ENCODE measurements at places on chromosomes 5 and 9.

DNA sequence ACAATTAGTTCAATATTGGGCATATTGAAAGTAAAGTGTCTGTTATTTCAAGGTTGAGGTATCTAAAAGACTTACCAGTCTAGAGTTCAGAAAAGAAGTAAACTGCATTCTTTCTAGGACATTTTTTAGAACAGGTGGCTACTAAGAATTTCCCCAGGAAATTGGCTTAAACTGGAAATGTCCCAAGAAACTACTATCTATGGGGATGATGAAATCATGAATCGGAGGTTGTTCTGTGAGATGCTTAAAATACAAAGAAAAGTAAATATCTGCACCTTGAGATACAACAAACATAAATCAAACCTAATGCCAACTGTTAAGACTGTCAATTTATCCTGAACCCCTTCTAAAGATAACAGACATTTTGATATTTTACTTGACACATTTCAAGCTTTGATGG, 226.5 kb upstream of the NREP start:
- DNase-seq = no peak

DNA sequence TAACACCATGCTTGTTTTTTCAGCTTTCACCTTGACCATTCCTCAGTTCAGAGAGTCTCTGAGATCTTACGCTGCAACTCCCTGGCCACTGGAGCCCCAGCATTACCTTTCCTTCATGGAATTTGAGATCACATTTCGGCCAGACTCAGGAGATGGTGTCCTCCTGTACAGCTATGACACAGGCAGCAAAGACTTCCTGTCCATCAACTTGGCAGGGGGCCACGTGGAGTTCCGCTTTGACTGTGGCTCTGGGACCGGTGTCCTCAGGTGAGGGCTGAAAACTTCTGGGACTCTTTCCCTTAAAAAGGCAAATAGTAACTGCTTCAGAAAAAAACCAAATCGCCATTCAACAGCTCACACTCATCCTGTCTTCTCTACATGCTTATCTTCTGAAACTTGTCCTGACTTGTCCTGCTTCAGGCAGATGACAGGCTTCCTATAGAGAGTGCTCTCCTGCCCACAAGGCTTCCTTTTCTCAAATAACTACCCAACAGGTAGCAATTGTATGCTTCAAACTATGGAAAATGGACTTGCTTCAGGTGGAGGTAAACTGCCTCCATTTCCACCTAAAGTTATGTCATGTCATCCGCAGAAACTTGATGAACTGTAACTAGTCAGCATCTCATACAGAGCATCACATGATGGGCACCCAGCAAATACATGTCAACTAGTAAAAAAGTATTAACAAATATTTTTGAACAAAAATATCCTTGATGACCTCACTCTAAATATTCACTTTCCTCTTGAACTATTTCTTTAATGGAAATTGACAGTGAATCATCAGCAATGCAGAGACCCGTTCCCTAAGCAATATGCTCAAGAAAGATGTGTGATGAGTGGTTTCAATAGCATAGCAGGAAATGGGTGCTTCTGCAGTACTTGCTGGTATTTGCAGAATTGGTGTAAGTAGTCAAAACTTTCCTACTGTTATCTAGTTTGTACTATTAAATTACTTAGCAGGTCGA, 129.2 kb downstream of the LIFR start:
- DNase-seq = peak; percentile 76

GRCh38 chr5:159764283-159765134, 151.8 kb upstream of the ADRA1B start:
- DNase-seq = peak; percentile 96

DNA sequence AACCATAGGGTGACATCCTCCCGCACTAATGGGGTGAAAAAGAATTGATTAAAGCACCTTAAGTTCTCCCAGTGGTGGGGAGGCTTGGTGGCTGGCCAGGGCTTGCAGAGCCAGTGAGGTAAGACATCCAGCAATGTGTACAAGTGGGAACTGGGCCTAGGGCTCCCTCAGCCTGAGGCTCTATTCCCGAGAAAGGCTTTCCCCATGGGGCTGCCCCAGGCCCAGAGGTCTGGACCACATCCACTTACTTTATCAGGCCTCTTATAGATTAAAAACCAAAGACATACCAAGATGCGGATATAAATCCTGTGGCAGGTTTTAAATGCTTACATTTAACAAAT, 35.3 kb downstream of the C5orf15 start:
- no peak for DNase-seq

GRCh38 chr5:81577091-81577490, 173.8 kb downstream of the SSBP2 start:
- no peak for DNase-seq

- peak; percentile 65 for DNase-seq
These were observed 11.1 kb downstream of the REXO4 start for GRCh38 chr9:133406480-133407307.

DNA sequence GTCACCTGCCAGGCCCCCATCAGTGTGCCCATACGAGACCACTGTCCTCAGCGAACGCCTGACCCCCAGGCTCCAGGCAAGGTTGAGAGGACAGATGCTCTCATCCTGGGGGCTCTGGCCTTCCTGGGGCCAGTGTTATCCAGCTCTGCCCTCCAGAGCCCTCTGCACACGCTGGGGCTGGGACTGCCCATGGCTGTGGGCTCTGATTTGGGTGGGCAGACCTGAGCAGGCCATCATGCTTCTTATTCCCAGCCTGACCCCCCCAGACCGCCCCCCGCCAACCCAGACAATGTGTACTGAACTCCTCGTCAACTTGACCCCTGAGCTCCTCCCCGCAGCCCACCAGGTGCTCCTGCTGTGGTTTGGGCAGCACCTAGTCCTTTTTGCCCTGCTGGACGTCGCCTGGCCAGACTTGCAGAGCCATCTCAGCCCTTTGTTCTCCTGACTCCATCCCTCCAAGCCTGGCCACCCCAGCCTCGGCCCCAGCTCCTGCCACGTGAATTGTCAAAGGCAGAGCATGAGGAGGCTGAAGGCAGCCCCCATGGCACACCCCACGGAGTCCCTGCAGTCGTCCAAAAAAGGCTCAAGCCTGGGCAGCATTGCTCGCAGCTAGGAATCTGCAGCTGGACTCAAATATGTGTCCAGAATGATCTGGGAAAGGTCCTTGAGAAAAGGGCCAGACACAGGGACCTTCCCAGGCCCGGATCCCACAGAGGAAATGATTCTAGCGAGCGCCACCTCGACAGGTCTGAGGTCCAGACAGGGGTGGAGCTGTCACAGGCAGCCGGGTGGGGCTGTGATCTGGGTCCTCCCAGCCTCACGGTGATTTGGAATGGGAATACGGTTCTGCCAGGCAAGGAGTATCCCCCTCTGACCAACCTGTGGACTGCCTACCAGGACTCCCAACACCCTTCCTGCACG, 87.0 kb downstream of the ADAMTS2 start:
- DNase-seq = no peak

GRCh38 chr5:78628270-78628992, 20.1 kb downstream of the LHFPL2 start:
- DNase-seq = peak; percentile 44

DNA sequence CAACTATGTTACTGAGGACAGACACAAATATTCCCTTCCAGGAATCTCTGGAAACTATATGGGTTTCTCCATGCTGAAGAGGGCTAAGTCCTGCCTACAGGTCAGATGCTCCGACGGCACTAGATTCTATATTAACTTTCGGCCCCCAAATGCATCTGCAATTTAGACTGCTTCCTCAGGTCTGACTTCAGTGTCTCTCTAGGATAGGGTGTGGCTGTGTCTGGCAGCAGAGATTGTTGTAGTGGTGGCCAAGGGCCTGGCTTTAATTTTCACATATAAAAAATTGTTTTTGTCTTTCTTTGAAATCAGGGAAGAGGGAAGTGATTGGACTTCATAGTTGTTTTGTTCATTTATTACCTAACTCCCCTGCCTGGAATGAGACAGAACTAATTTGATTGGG, 101.8 kb downstream of the PJA2 start:
- DNase-seq = no peak

DNA sequence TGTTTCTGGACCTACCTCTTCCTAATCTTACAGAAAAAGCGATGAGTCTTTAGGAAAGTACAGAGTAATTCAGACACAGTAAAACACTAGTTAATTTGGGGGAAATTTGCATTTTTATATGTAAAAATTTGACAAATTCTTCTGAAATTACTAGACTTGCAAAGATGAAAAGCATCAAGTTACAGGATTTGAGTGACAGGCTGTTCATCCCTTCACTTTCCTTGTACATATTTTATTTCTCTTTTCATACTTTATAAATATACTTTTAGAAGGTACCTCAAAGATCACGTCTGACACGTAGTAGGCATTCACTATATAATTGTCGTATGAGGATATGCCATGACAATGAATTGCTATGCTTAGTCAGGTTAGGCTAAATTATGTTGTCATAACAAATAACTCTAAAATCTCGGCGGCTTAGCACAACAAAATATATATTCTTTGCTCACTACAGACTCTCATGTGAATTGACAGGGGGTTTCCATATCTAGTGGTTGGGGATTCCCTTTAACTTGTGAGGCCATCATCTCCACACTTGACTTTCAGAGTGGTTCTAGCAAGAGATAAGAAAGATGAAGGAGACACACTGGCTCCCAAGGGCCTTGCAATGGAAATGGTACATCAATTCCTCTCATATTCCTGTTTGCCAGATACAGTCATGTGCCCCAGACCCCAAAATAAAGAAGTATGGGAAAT, 154.1 kb upstream of the TUT7 start:
- DNase-seq = no peak

DNA sequence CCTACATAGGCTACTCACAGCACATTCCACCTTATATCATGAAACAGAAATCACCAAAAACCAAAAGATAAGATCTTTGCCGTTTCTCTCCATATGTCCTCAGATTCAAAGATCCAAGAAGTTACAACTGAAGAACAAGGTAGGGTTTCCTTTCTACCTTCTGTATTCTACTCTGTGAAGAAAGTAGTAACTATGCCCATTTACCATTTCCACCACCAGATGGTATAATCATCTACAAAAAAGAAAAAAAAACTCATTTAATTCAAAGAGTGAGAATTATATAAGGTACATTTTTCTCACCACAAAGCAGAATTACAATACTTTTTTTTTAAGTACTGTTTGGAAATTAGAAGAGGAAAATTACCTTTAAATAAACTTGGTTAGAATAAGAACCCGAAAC, 172.6 kb upstream of the PTGER4 start:
- DNase-seq = no peak

- DNase-seq = no peak
These were observed 47.2 kb downstream of the CAMK2A start for GRCh38 chr5:150242251-150242894.

DNA sequence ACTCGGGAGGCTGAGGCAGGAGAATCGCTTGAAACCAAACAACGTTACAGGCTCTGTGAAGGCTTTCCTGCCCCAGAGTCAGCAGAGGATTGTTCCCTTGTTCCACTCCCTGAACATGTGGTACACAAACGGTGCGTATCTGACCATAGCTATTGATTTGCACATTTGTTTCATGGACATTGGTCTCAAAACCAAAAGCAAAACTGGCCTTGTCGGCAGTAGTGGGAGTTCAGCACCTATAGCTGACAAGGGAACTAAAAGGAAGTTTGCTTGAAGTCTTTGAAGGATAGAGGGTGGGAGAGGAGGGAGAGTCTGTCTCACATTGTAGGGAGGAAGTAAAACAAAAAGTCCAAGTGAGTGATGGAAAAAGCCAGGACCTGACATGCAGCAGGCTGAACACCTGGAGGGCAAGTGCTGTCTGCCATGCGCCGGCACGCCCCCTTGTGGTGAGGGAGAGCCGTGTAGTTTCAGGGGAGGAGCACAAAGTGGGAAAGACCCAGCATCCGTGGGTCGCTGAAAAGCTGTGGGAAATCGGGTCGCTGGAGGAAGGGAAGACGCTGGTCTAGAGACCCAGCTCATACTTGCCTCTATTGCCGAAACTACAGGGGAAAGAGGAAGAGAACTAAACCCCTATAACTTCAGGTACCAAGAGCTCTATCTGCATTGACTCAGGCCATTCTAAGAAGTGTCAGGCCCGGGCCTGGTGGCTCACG, 58.0 kb downstream of the RAD23B start:
- DNase-seq = peak; percentile 53

Measured in fibroblast of skin of back (primary cell).